Endothelial cell of umbilical vein (primary cell): ENCODE measurements at places on chromosomes 1 and 21. TPM values are rescaled to one million over a fixed set of nuclear protein-coding genes. Genes with fewer than 3 reads are reported as not detected.

Gene DPT
- not detected in 2 replicates for total RNA-seq

Gene RNF2
- total RNA-seq, result 26.0 and 30.6 TPM in 2 replicates

Gene ANGPTL7
- not detected in 2 replicates for total RNA-seq

DNA sequence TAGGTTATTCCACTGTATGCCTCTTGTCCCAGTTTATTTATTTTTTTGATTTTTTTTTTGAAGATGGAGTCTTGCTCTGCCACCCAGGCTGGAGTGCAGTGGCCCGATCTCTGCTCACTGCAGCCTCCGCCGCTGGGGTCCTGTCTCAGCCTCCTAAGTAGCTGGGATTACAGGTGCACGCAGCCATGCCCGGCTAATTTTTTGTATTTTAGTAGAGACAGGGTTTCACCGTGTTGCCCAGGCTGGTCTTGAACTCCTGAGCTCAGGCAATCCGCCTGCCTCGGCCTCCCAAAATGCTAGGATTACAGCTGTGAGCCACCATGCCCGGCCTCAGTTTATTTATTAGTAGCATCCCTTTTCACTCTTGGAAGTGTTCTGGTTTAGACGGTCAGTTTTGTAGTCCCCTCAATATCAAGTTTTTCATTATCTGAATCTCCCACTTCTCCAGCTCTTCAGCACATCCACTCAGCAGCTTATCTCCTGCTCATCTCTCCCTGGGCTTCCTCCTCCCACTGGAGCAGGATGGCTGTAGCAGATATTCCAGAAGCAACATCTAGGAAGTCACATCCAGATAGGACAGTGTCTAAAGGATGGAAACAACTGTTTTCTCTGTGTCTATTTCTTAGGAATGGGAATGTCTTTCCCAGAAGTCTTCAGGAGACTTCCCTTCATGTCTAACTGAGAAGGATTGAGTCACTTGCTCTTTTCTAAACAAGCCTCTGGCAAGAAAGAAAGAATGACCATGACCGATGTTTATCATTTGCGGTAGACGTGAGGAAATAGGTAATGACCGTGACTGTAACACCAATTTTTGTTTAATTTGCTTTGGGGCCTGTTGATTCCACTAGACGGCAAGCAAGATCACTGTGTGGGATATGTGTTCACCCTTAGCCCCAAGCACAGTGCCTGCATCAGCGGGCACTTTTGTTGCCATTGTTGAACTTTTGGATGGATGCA, 14.4 kb downstream of the CCDC190 start:
- H3K27ac ChIP-seq, result no peak overlapping the region
- H3K36me3 ChIP-seq, result no peaks in the 10 kb centered on the region
- no peaks in the 10 kb centered on the region for H3K4me1 ChIP-seq
- H3K4me3 ChIP-seq, result no peak overlapping the region
- no peaks in the 10 kb centered on the region for H3K27me3 ChIP-seq

DNA sequence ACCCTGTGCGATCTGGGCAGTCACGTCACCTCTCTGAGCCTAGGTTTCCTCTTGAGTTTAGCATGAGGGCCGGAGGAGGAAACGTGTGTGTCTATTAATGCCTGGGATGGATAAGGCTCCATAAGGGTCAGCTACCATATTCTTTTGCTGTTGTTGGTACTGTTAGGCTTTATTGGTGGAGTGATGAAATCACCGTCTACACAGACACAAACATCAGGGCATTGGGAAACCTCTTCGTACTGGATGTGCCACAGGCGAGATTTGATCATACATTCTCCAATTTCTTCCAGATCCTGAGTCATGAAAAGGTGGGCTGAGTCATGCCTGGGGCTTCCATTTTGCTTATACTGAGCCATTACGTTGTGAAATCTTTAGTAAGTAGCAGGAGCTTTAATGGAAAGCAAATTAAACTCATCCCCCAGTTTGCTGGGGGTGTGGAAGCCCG, 24.9 kb upstream of the GRHL3 start:
- H3K4me3 ChIP-seq, result no peak overlapping the region
- peaks cover 6% of the 10 kb centered on the region for H3K27me3 ChIP-seq
- peak overlapping the region; percentile 0 for H3K27ac ChIP-seq
- H3K4me1 ChIP-seq, result peaks cover 18% of the 10 kb centered on the region
- no peaks in the 10 kb centered on the region for H3K36me3 ChIP-seq

- peaks cover 18% of the 10 kb centered on the region for H3K4me1 ChIP-seq
- no peak overlapping the region for H3K4me3 ChIP-seq
- H3K27ac ChIP-seq, result no peak overlapping the region
These were observed 1.9 kb downstream of the VANGL1 start for GRCh38 chr1:115643666-115644065.

DNA sequence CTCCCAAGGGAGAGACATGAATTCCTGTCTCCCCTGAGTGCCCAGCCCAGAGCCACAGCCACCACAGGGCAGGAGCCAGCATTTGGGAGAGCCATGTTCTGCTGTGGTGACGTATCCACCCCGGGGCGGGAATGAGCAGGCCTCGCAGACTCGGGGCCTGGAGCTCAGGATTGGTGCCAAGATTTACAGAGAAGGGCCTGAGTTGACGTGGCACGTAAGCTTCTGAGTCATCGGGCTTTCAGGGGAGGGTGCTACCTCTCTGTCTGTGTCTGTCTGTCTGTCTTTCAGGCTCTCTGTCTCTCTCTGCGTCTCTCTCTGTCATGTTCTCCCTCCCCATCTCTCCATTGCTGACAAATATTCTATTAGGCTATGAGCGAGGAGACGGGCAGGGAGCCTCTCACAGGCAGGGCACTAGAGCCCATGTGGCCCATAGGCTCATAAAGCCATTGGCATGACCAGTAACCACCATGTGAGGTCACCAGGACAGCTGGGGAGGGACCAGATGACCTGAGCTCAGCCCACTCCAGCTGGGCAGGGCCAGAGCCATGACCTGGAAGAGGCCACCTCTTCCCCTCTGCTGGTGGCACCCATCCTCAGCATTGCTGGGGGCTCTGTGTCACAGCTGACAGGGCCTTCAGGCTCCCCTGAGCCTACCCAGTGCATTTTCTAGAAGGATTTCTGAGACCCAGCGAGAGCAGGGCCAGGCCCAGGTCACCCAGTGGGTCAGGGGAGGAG, 300.0 kb upstream of the VAMP3 start:
- H3K36me3 ChIP-seq, result no peaks in the 10 kb centered on the region
- peak overlapping the region; percentile 53 for H3K27ac ChIP-seq
- no peaks in the 10 kb centered on the region for H3K27me3 ChIP-seq
- H3K4me1 ChIP-seq, result peaks cover 14% of the 10 kb centered on the region
- peak; percentile 90 for DNase-seq
- no peak overlapping the region for H3K4me3 ChIP-seq
